ENCODE measurements at places on chromosomes 4 and X.

- DNase-seq = no peak
Measured at GRCh38 chr4:40458109-40458508, 123.0 kb downstream of the CHRNA9 start.

GRCh38 chr4:168647646-168648375 is 151.0 kb downstream of the PALLD start:
- no peak for DNase-seq

GRCh38 chr4:129641179-129641578 is 545.2 kb downstream of the C4orf33 start:
- no peak for DNase-seq

- DNase-seq = no peak
Measured at GRCh38 chrX:13994536-13995080, 35.1 kb downstream of the GEMIN8 start.

DNA sequence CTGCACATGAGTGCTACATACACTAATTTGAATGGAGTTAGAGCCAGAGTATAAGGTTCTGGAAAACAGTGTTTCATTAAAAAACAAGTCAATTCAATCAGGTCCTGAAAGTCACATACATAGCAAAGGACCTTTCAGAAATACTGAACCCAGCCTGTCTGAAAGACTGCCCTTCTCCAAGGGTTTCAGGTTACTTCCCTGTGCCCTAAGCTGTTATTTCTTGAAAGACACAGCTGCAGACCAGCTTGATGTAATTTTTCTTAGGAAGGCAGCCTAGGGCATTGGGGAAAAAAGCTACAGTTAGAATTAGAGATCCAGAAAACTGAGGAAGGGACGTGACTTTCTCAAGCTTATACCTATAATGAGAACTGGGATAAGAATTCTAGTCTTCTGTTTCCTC is 155.9 kb upstream of the MAOA start:
- DNase-seq = no peak

- no peak for DNase-seq
Measured at GRCh38 chr4:182925298-182925757, 8.1 kb upstream of the DCTD start.

All from DMS 273 treated with DMSO at 0.1 percent for 48 hours (cell line).